ENCODE measurements at places on chromosomes 7 and 10.

DNA sequence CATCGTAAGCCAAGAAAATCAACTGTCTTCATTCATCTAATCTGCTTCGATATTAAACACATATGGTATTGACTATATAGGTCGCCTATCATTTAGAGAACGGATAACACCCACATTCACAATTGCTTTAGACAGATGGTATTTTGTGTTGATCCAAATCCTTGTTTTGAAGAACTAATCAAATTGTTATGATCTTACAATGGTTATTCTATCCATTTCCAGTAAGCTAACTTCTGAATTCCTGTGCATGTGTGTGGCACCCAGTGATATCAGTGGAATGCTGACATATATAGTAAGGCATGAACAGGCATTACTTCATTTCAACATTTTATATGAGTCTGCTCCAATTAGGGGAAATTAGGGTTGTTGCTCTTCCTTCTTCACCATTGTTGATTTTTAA lies 98.8 kb downstream of the SEMA3E start:
- DNase-seq = no peak

DNA sequence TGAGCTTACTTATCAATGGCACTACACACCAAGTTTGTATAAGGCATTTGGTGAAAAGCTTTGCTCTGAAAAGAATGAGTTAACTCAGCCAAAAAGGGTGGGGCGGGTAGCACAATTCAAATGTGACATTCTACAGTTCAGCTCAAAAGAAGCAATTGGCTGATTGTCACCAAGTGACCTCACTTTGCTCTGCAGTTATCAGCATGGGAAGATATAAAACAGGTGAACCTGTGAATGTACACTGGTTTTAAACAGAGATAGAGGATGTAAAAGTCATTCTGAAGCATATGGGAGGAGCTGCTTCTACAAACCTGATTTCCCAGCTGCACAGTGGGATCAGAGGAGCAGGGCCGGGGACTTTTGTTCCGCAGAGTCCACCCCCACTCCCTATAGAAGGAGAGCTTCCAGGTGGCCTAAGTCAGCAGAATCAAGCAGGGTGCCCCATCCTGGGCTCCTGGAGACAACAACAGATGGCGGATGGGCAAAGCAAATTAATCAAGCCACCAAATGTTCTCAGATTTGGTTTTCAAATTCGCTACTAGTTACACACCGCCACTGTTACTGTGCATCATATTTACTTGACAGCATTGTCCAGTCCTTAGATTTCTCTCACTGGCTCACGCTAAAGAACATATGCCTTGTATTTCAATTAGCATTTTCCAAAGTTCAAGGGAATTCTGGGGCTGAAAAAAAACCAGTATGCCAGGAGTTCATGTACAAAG lies 27.5 kb upstream of the NPVF start:
- DNase-seq = no peak

- no peak for DNase-seq
Measured at GRCh38 chr7:69761290-69761922, 163.1 kb downstream of the AUTS2 start.

DNA sequence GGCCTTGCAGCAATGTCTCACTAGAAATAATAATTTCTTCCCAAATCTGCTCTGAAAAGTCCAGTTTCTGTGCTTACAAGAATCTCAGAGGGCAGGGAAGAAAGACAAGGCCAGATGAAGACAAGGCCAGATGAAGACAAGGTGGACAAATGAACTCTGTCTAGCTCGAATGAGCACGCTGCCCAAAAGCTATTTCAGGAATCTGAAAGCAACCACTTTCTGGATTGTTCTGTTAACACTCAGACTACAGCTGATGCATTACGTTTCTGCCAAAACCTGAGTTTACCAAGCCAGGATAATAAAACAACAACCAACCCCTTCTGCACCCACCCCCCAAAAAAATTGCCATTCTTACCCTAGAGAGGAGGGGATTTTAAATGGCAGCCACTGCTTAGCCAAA lies 1073.6 kb downstream of the SORCS3 start:
- DNase-seq = no peak

DNA sequence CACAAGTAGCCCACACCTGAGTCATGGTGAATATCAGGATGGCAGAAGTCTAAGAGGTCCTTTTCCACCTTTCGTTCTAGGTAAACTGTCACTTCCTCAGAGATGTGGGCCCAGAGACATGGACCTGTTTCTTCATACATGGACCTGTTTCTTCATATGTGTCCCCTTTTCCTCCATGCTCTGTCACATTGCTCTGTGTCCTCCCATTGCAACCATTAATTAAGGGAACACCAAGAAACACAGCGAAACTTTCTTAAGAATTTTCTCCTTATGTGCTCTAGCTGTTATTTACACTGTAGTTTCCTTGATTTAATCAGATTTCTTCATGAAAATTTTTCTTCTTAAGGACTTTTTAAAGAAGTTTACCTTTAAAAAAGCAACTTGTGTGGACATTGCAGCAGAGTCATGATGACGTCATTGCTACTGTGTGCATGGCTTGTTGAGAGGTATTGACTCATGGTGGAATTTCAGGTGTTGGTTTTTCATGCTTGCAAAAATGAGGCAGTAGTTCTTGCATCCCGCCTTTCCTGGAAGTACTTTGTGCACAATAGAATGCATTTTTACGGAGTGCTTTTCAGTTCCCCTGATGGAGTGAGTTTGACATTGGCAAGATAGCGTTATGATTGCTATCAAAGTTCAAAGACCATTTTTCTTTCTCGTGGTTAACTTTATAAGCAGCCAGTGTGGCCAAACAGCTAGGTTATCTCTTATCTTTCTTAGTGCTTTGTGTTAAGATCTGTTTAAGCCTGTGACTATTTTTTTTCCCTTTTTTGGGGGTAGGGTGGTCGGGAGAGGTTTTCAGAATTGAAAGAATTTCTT lies 37.7 kb downstream of the CFAP58 start:
- DNase-seq = no peak

DNA sequence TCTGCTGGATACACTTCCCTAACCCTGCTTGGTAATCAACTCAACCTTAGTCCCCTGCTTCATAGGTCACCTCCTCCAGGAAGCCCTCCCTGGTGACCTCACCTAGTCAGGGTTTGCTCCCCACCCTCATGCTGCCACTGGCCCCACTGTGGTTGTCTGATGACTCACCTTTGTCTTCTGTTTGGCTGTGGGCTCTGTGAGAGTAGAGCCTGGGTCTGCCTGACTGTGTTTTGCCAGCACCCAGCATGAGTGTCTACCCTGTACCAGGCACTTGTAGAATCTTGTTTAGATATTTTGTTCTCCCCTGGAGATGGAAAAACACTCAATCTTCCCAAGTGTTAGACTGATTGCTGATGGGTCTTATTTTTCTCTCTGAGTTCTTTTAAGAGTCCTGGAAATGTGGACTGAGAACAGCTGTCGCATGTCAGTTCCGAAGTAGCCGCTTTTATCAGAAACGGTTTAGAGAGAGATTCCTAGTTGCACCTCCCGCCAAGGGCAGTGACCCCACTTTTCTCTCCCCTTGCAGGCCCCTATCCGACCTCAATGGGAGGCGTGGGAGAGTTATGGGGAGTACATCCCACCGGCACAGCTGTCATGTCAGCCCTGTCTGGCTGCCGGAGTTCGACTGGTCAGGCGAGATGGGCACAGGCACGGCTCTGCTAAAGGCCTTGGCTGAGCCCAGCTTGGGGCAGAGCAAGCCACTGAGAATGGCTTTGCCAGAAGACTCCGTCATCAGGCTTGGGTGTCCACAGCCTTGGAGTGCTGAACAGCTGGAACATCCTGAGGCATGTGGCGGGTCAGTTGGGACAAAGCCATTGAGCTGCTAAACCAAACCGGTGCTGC lies 134.3 kb downstream of the GRK5 start:
- DNase-seq = no peak

- DNase-seq = no peak
Measured at GRCh38 chr7:44398953-44399574, 73.7 kb upstream of the CAMK2B start.

DNA sequence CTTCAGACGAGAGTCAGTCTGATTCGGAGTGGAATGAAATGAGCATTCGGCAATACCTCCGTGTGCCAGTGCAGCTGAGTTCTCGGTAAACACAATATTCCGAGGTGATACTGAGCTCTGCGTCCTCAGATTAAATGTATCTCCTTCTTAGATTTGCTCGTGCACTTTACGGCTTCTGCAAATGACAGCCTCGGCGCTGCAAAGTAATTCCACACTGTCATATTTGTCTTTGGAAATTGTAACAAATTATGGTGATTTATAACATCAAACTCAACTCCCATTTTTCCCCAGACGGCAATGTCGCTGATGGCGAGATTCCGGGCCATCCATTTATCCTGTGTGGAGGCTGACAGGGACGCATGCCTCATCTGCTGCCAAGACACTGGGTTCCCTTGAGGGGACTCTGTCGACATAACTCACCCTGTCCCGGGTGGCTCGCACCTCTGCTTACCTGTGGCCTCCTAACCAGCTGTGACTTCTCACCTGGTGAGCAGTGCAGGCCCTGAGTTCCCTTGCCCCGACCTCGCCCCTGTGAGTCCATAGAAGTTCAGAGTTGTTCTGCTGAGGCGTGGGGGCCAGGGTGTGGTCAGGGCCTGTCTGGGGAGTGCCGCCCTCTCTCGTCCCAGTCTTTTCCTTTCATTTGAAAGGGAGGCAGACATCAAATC lies 201.9 kb downstream of the ADARB2 start:
- DNase-seq = no peak

DNA sequence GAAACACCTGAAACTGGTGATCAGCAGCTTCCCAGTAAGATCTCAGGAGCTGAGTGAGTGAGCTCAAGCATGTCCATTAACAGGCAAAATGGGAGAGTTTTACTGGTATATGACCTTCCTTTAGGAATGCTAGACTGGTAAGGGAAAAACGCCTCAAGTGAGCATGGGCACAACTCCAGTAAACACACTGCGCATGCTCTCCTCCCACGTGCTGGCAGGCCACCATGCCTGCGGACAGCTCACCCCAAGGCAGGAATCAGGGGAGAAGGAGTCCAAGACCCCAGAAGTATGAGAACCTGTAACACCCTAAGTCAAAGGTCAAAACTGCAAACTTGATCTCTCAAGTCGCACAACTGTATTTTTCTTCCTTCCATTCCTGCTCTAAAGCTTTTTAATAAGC lies 128.3 kb downstream of the CD36 start:
- no peak for DNase-seq

GRCh38 chr10:88886557-88886956 lies 6.5 kb downstream of the STAMBPL1 start:
- DNase-seq = no peak

DNA sequence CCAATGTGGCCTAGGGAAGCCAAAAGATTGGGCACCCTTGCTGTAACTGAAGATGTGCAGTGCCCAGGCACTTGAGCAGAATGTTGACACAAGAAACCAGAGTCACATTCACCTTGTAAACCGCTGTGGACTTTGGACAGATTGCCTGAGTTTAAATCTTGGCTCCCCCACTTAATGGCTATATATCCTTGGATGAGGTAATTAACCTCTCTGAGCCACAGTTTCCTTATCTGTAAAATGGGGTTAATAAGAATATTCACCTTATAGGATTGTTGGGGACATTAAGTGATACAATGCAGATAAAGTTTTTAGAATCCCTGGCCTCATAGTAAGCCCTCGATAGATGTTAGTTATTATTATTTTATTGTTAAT lies 331.0 kb downstream of the LRMDA start:
- DNase-seq = no peak

DNA sequence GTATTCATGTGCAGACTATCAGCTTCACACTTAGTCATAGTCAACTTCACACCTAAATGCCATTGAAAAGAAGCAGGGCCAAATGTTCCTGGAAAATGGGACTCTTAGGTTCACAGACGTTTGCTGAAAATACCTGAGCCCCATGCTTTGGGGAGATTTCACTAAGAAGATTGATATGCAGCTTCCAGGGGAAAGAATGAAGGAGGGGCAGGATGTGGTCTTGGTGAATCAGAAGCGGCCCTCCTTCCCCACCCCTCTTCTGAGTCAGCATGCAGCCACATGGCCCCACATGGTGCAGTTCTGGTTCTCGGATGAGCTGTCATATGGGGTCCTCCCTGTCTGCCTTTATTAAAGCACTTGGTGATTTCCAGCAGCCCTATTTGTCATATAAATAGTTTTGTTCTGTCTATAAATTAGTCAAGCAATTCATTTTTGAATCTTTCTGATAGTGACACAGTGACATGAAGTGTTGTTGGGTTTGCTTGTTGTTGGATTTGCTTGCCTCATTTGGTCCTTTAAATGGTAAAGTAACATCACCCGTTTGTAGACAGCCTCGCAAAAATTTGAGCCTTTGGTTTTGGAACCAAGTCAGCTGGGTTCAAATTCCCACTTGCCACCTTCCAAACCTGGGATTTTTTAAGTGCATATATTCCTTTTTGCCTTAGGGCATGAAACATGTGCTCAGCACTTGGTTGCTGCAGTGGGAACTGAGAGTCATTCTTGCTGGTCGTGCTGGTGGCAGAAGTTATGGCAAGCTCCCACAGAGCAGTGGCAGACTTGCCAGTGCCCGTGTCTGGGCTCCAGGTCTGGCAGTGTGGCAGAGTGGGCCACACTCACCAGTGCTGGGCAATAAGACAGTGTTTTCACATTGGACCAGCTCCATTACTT lies 68.1 kb upstream of the CDK6 start:
- DNase-seq = no peak

GRCh38 chr7:22860784-22861482 lies 38.3 kb upstream of the TOMM7 start:
- no peak for DNase-seq

- no peak for DNase-seq
Measured at GRCh38 chr10:129775681-129776080, 188.4 kb downstream of the EBF3 start.

- no peak for DNase-seq
Measured at GRCh38 chr7:19118636-19119371, 1.4 kb upstream of the TWIST1 start.

- no peak for DNase-seq
Measured at GRCh38 chr10:17426263-17426750, 28.1 kb downstream of the ST8SIA6 start.

DNA sequence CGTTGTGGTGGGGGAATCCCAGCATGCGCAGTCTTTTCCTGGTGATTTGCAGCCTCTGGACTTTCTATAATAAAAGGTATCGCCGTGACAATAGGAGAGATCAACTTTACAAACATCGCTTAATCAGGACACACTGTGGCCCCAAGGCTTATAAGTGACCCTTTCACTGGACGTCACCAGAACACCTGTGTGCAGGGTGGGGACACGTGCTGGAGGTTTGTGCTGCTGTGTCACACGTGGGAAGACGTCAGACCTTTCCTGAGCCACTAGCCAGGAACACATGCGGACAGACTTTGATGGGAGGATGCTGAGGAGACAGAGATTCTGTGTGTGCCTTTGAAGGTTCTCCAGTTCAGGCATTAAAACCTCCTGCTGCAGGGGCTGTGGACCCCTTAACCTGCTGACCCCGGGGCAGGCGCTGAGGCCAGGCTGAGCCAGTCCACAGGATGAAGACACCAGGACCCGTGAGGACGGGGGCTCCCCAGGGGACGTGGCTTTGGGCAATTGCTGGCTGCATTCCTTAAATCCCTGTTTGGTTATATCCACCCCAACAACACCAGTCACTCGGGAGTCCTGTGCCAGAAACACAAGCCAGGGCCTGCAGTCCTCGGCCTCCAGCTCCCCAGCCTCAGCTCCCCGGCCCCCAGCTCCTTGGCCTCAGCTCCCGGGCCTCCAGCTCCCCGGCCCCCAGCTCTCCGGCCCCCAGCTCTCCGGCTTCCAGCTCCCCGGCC lies 183.4 kb downstream of the PTPRN2 start:
- no peak for DNase-seq

DNA sequence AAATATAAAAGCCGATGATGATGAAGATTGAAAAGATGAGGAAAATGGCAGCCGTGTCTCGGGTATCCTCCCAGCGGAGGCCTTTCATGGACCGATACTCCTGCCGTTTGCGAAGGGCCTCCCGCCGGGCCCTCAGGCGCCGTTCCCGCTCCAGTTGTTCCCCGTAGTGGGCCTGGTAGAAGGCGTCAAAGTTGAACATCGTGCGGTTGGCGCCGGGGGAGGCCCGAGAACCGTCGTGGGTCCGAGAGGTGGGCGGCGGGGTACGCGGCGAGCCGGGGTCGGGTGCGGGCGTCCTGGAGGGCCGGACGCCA lies 553 bp downstream of the DNAJC30 start:
- no peak for DNase-seq
